Stimulated activated CD8-positive, alpha-beta memory T cell treated with anti-CD3 and anti-CD28 coated beads, Interleukin-7, amount 100 ng/mL, for 48 hours (primary cell): ENCODE measurements at places on chromosomes 11 and 22.

DNA sequence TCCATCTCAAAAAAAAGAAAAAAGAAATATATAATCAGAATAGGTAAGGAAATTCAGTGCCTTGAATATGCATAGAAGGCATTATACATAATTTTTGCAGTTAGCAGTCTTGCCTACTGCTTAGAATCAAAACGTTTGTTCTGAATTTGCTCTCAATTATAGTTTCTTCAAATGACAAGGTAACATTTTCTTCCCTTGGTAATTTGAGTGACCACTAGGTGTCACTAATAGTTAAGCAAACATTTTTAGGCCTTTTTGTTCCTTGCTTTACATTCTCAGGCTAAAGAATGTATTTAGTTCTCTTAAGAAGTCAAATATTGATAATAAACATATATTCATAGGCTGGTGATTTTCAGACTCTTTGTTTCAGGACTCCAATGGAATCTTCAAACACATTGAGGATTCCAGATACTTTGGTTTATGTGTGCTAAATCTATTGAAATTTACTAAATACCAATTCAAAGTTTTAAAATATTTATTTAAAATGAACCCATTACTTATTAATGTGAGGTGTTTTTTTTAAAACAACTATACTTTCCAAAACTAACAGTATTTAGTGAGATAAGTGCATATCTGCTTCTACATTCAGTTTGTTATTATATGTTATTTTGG, 55.0 kb upstream of the DEPDC7 start:
- DNase-seq = no peak

DNA sequence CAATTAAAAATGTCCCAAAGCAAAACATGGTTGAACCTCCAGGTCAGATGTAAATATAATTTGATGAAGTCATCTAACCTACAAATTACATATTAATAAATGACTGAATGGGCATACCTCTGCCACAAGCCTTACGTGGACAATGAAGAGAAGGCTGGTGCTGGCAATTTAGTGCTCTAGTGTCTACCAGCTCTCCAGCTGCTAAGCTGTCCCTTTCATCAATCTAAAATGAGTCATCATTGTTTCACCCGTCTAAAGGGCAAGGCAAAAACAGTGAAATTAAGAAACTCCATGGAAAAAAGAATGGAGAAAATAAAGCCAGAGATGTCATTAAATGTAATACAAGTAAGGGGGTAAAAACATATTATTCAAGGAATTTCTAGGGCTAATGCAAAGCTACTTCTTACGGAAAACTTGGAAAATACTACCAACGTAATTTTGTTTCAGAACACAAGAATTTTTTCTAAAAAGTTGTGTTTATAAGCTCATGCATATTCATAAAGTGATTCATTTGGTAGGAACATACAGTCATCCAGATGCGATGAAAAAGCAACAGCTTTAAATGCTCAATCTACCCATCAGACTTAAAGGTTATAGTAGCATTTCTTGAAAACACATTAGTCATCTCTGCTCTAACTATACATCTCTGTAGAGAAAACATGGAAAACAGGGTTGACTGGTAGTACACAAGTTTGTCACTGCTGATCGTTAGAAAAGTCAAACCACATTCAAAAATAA, 71.5 kb downstream of the SIK3 start:
- no peak for DNase-seq

DNA sequence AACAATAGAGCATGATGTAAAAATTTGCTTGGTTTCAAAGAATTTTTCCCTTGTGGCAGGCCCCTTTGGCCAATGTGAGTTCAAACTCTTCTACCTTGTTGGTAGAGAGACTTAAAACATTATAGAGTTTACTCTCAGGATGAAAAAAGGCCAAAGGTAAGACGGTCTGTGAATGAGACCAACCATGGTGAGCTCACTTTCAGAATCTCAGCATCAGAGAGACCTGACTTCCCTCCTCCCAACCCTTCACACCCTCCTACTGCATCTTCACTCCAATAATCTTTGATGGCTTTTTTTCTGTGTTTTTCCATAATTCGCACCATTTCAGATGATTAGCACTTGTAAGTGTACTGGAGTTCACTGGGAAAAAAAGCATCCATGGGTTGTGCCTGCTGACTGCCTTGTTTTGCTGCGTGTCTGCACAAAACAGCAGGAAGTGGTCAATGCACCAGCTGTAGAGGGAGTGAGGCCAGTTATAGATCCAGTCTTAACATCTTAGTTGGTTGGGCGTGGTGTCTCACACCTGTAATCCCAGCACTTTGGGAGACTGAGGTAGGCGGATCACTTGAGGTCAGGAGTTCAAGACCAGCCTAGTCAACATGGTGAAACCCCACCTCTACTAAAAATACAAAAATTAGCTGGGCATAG, 64.1 kb downstream of the SLC1A2 start:
- no peak for DNase-seq

GRCh38 chr11:45864041-45864440, 16.8 kb downstream of the CRY2 start:
- no peak for DNase-seq

DNA sequence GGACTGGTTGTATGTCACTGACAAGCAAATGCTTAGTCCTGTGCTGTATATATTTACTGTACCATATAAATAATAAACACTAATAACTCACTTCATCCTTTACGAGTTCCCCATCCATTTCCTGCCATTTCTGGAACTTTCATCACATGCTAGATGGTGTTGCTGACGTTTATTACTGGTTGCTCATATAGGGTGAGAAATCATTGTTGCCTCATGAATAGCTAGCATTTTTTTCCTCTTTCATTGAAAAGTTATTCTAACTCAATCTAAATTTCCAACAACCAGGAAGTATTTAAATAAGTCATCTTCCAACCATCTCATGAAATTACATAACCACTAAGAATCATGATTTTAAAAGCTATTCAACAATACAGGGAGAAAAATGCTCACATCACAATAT, 88.6 kb upstream of the RCN1 start:
- no peak for DNase-seq

- DNase-seq = no peak
Measured at GRCh38 chr11:31259797-31260196, 109.7 kb downstream of the DCDC1 start.
